ENCODE measurements at places on chromosomes 12 and 14.

GRCh38 chr12:6376079-6376869 is 911 bp upstream of the SCNN1A start:
- no peak for DNase-seq

- DNase-seq: no peak
Measured at GRCh38 chr14:105281371-105282097, 19.3 kb downstream of the BRF1 start.

GRCh38 chr12:109770104-109770860 is 56.7 kb downstream of the FAM222A start:
- no peak for DNase-seq

- DNase-seq: no peak
Measured at GRCh38 chr14:71319666-71320065, 412.4 kb downstream of the PCNX1 start.

DNA sequence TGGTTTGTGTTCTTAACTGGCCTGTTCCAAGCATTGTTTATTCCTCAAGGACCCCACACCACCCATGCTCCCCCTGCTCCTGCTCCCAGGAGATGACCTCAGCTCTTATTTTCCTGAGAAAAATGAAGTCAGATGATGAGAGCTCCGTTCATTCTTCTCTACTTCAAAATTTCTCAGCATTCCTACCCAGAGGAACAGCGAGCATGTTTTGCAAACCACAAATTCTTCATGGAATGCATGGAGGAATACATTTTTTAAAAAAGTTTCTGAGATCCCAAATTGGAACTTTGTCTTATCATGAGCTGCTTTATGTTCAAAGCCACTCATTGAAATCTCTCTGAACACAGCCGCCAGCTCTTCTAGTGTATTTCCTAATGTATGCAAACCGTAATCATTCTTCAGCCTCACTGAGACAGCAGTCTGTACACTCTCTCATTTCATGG is 44.9 kb downstream of the SYNE2 start:
- DNase-seq: no peak

Measured in activated effector memory CD4-positive, alpha-beta T cell treated with Interleukin-2 at 50 U/mL for 16 hours (primary cell).